Stimulated activated CD4-positive, alpha-beta T cell treated with anti-CD3 and anti-CD28 coated beads, TNF-alpha, amount 100 ng/mL, for 4 hours (primary cell): ENCODE measurements at places on chromosomes 11 and 22.

- no peak for DNase-seq
These were observed 10.6 kb downstream of the CTSF start for GRCh38 chr11:66557733-66558326.

DNA sequence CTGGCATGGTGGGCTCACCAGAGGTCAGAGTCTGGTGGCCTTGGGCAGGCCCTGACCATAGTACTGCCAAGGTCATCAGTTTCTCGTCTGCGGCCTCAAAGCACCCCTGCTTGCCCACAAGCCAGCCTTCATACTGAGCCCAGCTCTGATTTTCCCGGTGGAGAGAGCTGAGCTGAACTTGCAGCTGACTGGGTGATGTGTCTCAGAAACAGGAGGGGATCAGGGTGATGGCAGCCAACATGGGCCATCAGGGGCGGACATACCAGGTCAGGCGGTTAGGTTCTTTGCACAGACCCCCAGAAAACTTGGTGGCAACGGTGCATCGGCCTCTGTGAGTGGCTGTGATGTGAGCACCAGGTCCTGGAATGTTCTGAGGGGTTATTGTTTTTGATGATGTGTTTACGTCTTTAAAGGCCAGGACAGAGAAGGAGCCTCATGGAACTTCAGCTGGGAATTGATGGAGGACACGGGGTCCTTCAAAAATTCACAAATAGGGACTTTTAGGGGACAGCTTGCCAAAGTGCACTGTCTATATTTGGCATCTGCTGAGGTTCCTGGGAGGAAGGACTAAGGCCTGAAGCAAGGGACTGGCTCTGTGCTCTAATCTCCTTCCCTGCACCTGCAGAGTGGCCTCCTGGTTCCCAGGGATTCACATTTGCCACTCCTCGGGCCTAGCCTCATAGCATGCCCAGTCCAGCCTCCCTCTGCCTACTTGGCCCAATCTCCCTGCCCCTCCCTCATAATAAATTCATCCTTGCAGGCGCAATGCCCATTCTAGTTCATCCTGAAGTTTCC lies 131.2 kb downstream of the OSBP2 start:
- DNase-seq = no peak

DNA sequence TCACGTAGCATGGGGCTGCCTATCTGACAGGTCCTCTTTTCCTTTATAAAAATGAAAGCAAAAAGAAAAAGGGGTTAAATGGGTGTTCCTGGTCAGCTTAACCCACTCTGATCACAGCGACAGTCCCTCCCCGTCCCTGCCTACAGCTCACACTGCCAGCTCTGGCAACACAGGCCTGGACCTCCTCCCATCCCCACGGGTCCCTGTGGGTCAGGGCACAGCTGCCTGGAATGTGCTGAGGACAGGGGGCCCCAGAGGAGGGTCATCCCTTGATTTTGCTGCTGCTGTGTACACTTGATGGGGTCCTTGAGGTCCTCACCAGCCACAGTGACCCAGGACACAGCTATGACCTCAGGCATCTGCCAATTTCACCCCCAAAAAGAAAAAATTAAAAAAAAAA lies 29.6 kb upstream of the CYP2D6 start:
- no peak for DNase-seq

- peak; percentile 23 for DNase-seq
These were observed 599 bp downstream of the SIK3 start for GRCh38 chr11:117097389-117098268.

GRCh38 chr22:25348391-25348790 lies 129.0 kb downstream of the CRYBB2 start:
- no peak for DNase-seq

DNA sequence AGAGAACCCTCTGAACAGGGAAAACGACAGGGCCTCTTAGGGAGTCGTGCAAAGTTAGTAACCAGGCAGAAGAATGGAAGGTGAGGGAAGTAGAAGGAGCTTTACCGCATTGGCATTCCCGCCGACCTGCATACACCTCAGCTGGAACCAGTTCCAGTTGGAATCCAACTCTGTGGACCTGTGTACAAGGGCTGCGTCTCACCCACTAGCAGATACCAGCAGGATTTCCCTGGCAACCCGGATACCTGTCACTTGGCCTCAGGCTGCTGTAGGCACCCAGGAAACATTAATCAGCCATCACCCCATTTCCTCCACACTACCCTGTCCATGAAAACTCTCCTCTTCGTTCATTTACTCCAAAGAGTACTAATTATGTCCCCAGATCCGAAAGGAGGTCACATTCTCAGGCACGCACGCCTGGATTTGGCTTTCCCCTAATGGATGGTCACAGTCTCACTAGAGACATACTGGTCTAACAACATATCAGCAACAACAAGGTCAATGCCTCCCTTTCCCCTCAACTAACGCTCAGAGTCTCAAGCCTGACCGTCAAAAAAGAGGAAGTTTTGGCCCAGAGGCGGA lies 842 bp downstream of the ARFGAP2 start:
- DNase-seq = no peak

GRCh38 chr11:77497368-77497767 lies 23.5 kb upstream of the PAK1 start:
- no peak for DNase-seq

GRCh38 chr22:19621373-19622060 lies 92.8 kb upstream of the SEPTIN5 start:
- DNase-seq = no peak
